ENCODE measurements at places on chromosomes 7 and 10.
A peak's percentile ranks its signal among the peaks of the same experiment; 100 is the strongest.

DNA sequence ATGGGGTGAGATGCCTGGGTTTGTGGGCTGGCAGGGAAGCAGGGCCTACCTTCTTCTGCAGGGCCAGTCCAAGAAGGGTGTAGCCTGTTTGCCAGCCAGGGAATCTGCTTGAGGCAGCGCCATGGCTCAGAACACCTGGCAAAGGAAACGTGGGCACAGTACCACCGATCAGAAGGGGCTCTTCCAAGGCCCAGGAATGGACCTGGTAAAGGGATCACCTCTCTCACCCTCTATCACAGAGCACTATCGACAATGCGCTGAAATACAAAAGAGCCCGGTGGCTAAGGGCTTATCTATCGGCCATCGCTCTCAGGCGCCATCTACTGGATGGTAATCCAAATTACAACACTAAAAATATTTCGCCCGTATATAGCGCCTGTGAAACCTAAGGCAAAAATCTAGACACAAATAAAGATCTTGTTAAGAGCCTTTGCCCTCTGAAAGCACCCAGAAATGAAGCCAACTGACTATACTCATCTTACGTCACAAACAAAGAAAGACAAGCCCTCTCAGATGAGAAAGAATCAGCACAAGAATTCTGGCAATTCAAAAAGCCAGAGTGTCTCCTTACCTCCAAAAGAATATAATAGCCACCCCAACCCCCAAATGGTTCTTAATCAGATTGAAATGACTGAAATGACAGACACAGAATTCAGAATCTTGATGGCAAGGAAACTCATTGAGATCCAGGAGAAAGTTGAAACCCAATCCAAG, 217.8 kb upstream of the HPS1 start:
- DNase-seq: peak; percentile 14

- DNase-seq: no peak
Observed at GRCh38 chr7:48225101-48225500, 53.8 kb downstream of the ABCA13 start.

GRCh38 chr7:132393789-132394261, 182.4 kb downstream of the PLXNA4 start:
- peak; percentile 54 for DNase-seq

GRCh38 chr7:2517678-2518507, 1.7 kb upstream of the LFNG start:
- DNase-seq: peak; percentile 74

DNA sequence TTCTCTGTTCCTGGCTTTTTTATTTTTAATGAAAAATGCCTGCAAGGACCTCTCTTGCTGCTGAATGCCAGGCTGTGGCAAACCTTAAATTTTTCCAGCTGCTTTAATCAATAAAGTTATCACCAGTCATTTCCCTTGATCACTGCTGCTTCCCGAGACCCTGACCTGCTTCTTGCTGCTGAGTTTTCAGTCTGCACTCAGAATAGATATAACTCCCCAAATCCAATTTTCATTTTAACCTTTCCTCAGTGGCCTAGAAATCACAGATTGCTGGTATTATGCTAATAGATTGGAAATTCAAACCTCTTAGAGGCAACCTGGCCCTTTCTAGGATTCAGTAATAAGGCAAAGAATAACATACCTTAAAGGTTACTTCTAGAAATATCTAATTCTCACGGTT, 43.7 kb downstream of the LHPP start:
- DNase-seq: no peak

- no peak for DNase-seq
Observed at GRCh38 chr10:103911021-103911459, 6.9 kb downstream of the STN1 start.

DNA sequence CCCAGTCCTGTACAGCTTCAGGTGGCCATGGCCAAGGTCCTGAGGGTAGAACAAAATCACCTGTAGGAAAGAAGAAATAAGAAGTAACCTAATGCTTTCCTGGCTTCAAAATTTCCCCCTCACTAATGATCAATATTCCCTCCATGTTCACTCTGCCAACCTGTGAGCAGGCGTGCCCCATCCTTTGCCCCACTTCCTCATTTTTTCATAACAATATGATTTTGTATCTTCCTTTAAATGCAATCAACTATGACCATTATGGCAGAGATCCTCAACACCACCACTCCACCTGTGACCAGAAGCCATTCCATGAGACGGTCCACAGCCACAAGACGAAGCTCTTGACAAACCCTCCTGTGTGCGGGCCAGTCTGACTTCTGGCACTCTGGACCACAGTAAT, 7.0 kb downstream of the MSS51 start:
- no peak for DNase-seq

DNA sequence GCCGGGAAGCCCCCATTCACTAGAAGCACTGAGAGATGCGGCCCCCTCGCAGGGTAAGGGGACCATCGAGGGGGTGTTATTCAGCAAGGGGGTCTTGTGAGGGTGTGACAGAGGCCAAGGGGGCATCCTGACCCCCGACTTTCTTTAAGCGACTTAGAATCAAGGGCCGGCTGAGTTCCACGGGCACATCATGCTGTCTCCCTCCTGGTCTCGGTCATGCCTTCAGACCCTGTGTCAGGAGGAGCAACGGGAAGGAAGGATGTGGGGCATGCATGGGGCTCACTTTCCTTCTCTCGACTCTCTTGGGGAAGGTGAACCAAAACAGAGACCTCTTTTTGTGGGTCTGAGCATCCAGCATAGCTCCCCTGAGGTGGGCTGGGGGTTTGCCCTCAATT, 2.5 kb downstream of the ACSL5 start:
- DNase-seq: no peak

DNA sequence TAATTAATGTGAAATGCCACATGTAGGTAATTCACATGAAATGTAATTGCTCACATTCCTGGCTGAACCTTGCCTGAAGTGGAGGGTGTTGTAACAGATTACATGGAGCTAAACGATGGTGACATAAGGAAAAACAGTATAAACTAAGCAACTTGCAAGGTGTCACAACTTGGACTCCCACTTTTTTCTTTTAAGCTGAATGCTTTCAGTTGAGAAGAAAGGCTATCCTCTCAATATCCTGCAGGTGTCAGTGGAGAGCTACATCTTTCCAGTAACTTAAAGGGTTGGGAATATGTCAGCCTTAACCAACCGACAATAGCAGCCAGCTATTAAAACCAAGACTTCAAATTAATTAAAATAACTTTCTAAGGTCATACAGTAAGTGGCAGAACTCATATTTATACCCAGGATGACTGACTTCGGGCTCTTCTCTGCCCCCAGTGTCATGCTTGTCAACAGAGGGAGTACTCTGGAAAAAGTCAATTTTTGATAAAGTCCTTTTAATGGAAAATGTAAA, 33.7 kb downstream of the NRBF2 start:
- DNase-seq: peak; percentile 91

- DNase-seq: no peak
Observed at GRCh38 chr7:29806208-29806994, at the start of gene WIPF3. TSS of gene WIPF3 (plus strand) at chr7:29806508. CDS start at chr7:29834725, 28,217 bp downstream.

GRCh38 chr10:123451618-123452245, 214.4 kb upstream of the GPR26 start:
- DNase-seq: no peak

DNA sequence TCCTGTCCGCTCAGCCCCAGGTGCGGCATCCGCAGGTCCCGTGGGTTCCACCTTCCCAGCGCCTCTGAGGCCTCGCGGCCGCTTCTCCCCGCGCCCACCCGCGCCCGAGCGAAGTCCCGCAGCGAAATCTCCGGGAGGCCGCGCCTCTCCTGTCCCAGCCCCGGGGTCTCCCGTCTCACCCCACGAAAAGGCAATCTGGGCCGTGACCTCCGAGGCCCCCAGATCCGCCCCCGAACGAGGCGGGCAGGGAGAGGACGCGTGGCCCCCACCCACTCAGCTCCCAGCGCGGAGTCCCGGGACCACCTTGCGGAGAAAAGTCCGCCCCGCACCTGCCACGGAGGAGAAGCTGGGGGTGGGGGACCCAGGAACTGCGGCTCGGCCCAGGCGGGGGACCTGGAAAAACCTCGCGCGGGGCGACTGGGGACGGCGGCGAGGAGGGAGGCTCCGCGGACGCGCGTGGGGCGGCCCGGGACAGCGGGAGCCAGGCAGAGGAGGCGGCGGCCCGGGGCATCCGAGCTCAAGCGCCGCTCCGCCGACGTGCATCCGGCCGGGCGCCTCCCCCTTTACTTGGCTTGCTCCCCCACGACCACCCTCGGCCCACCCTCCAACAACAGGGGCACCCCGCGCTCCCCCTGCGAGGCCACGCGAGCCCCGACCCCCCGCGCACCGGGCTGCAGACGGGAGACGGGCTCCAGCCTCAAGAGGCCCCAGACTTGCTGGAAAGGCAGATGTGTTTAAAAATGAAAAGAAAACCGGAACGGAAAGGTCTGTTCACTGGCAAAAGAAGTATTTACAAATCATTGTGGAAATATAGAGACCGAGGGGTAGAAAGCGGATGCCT, 33.0 kb upstream of the RNF32 start:
- DNase-seq: no peak

DNA sequence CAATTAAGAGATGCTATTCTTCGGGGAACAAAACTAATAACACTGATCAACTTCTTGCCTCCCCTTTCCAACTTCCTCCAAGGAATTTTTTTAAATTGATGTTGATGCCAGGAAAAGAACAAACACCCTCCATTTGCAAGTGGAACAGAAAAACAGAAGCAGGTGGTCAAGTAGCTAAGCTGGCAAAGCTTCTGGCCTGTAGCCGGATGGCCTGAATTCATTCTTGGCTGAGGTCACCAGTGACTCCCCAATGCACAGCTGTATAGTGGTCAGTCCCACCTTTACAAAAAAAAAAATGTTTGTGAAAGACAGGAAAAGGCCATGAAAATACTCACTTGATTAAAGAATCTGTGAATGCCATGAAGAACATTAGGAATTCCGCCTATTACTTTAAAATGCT, 39.1 kb downstream of the DOCK4 start:
- no peak for DNase-seq

DNA sequence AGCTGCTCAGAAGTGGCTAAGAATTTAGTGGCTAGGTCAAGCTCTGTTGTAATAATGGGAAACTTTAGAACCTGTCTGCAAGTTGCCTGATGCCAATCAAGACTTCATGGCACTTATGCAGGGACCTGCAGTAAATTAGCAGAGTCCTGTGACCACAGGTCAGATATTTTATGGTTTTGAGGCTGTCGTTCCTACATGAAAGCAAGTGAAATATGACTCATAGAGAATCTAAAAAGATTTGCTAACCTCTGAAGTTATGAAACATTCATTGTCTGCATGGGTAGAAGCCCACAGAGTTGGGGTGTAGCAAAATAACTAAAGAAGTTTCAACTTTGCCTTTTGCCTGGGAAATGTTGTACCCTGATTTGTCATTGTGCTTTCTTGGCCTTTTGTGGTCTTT, 32.3 kb downstream of the SLC39A12 start:
- peak; percentile 47 for DNase-seq

DNA sequence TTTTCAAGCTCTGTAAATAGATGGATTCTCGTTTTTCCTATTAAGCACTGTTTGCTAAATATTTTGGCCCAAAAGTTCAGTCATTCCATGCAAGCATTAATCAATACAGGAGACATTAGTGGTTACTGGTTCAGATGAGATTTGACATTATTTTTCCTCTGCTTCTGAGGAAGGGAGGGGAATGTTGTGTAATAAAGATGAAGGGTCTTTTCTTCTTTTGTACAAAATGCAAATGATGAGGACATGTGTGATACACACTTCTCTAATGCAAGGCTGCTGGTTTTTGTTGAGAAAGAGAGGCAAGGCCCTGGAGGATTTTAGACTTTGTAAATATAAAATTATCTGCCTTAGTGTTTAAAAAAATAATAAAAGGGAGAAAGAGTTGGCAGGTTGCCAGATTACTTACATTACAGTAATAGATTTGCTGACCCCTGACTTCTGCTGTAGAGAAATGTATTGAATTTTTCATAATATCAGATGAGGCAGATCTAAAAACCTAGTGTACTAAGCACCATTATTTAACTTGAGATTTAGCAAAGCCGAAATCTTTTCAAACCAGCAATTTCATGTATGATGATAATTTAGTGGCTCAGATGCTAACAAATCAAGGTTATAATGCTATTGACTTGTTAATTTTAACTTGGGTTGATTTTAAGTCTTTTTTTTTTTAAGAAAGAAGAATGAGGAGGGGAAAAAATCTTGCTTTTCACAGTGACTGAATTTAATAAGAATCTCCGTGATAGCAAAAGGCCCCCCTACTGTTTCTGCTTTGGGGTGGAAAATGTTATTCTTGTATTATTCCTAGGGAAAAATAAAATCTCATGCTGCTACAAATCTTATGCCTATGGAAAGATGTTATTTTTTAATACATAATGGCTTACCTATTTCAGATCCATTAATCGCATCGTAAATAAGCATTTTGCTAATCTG, 180.1 kb downstream of the ARID5B start:
- DNase-seq: peak; percentile 66

- no peak for DNase-seq
Observed at GRCh38 chr10:3251172-3251571, 78.6 kb upstream of the PITRM1 start.

DNA sequence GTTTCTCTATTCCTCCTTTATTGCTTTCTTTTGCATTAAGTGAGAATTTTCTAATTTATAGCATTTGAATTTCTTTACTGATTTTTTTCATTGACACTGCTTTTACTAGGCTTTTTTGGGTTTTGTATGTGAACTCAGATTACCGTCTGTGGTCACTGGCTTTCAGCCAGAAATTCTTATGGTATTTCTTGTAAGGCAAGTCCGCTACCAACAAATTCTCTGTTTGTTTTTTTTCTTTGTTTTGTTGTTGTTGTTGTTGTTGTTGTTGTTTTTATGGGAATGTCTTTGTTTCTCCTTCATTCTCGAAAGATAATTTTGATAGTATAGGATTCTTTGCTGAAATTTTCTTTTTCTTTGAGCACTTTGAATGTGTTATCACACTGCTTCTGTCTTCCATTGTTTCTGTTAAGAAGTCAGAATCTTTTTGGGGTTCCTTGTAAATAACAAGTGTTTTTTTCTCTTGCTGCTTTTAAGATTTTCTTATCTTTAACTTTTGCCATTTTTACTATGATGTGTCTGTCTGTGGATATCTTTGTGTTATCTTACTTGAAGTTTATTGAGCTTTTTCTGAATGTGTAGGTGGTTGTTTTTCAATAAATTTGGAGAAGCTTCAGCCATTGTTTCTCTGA, 7.2 kb downstream of the NET1 start:
- DNase-seq: no peak

DNA sequence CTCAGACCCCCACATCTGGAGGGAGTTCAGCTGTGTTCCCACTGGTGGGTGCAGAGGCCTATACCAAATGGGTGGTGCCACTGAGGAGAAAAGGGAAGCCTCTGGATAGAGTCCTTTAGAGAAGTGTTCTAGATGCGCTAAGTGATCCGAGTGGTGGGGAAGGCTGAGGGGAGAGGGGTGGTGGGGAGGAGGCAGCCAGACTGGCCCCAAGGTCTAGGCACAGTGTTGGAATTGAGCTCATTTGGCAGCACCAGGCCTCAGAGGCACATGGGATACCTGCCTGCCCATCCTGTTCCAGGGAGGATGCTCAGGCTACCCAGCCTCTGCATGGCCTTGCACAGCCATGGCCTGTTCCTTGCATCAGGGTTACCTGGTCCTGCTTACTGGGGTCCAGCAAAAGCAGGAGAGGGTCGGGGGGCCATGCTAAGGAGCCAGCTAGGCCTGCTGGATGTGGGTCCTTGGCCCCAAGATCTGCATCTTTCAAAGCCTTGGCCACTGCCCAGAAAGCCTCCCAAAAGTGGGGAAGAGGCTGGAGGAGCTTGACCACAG, 99.6 kb downstream of the NEURL1 start:
- DNase-seq: no peak

GRCh38 chr10:87842220-87842641, 21.1 kb downstream of the KLLN start:
- no peak for DNase-seq
